ENCODE measurements at places on chromosomes 2 and 18.
A peak's percentile ranks its signal among the peaks of the same experiment; 100 is the strongest.

- DNase-seq, result no peak
Measured at GRCh38 chr18:31680831-31681568, 3.4 kb downstream of the B4GALT6 start.

GRCh38 chr2:161415987-161416707 lies at the start of gene TBR1:
TBR1 (plus strand) TSS chr2:161416297; CDS start chr2:161416411, 114 bp downstream.
- DNase-seq, result no peak

GRCh38 chr2:126864861-126865260 lies 33.8 kb upstream of the TEX51 start:
- DNase-seq, result no peak

- no peak for DNase-seq
Measured at GRCh38 chr18:65822826-65823225, 72.0 kb downstream of the CDH7 start.

- DNase-seq, result no peak
Measured at GRCh38 chr2:175575346-175576258, 394.1 kb upstream of the ATP5MC3 start.

- DNase-seq, result peak; percentile 17
Measured at GRCh38 chr2:24382363-24383073, 22.2 kb upstream of the ITSN2 start.

DNA sequence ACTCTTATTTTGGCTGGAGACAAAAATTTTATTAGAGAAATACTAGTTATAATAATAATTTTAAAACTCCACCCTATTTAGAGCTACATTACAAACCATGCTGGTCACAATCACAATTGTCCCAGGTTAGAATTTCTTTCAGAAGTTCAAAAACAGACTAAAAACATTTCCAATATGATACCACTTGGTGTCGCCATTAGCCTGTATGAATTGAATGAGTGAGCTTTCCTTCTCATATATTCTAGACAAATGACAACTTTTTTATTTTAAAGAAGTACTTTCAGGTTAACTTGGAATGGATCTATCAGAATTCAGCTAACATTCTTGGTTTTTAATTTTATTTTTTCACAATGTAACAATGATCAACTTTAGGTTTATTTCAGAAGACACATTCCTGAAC lies 48.0 kb downstream of the SERPINB8 start:
- no peak for DNase-seq

- DNase-seq, result no peak
Measured at GRCh38 chr2:132676999-132677398, 7.0 kb upstream of the LYPD1 start.

DNA sequence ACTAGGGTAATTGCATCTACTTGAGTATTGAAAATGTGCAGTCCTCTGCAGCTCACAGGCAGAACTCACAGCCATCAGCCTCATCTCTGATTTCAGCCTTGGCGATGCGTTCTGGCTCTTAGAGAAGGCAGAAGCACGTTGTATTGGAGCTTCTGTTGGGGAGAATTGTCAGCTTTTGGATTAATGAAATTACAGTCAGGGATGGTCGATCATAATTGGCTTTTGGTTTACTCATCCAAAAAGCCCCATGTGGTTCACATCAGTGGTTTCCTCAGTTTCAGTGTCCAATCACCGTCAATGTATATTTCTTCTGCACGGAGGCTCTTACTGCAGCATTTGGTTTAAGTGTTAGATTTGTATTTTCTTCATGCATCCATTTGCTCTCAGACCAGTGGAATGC lies 218.5 kb upstream of the SOX11 start:
- no peak for DNase-seq
